ENCODE measurements at places on chromosomes 4 and X. TPM values are rescaled to one million over a fixed set of nuclear protein-coding genes. Genes with fewer than 3 reads are reported as not detected.

SMR3B gene
- total RNA-seq: not detected

- no peak for DNase-seq
These were observed 13.0 kb downstream of the SH3BP2 start for GRCh38 chr4:2805712-2806389.

DNA sequence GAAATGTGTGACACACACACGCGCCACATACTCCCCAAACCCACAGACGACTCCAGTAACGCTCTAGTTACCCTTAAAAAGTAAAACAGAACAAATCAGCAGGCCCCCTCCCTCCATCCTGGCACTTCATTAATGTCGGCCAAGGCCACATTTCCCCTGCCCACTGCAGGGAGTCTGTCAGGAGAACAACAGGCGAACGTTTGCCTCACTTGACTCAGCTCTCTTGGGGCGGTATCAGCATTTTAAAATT, 671 bp upstream of the FHIP1A start:
- DNase-seq: no peak

DNA sequence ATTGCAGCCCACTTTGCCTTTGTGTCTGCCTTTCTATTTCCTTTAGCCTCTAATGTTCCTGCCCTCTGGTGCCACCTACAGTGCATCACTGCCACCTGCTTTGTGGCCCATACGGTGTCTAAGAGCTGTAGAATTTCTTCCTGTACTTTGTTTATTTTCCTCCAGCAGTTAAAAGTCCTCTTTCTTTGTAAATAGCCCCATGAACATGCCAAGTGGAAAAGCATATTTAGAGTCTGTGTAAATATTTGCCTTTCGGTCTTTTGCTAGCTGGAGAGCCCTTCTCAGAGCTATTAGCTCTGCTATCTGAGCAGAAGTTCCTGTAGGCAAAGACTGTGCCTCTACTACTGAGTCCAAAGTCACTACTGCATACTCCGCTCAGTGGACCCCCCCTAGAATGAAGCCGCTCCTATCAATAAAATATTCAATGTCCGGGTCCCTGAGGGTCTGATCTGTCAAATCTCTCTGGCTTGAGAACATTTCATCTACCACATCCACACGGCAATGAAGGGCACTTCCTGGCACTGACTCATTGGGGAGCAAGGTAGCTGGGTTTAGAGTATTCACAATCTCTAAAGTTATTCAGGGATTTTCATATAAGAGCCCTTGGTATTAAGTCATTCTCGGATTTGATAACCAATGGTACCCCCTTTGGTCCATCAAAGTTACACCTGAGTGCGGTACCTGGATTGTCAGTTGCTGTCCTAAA, 36.3 kb downstream of the SULT1E1 start:
- DNase-seq: no peak

GRCh38 chr4:102324730-102325129, 20.6 kb downstream of the SLC39A8 start:
- no peak for DNase-seq

DNA sequence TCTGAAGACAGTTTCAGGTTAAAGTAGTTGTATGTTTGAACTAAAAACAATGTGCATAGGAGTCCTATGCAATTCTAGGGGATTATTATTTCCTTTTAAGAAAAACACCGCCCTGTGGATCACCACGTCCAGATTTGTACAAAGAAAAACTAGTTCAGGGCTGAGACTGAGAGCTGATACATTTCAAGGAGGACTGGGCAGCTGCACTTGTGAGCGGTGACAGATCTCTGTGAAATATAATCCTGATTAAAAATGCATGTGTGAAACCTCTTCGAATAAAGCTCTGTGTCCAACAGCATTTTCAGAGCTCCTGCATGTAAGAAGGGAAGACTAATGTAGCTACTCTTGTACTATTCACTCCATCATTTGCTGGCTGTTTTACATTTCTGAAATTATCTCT, 365.8 kb upstream of the PITX2 start:
- DNase-seq: no peak
